ENCODE measurements at places on chromosomes 1 and 21.

GRCh38 chr1:18508084-18508483 is 27.4 kb downstream of the KLHDC7A start:
- no peak for DNase-seq

GRCh38 chr21:45916011-45916840 is 65.3 kb upstream of the COL6A1 start:
- no peak for DNase-seq

- DNase-seq, result no peak
Observed at GRCh38 chr1:36322786-36323635, 434 bp downstream of the EVA1B start.

DNA sequence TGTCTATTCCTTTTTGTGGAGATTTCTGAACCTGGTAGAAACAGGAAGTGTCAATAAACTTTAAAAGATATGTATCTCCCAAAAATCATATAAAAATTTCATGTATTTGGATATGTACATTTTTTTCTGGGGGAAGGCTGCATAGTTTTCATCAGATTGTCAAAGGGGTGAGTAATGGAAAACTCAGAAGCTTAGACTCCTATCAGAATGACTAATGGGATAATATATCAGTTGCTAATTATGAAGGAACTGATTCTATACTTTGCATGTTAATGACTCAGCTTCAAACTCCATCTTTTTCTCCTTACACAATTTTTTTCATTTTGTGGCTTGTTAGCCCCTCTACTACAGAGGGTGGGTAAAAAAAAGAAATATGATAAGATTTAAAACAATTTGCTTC is 55.9 kb downstream of the GON4L start:
- no peak for DNase-seq

DNA sequence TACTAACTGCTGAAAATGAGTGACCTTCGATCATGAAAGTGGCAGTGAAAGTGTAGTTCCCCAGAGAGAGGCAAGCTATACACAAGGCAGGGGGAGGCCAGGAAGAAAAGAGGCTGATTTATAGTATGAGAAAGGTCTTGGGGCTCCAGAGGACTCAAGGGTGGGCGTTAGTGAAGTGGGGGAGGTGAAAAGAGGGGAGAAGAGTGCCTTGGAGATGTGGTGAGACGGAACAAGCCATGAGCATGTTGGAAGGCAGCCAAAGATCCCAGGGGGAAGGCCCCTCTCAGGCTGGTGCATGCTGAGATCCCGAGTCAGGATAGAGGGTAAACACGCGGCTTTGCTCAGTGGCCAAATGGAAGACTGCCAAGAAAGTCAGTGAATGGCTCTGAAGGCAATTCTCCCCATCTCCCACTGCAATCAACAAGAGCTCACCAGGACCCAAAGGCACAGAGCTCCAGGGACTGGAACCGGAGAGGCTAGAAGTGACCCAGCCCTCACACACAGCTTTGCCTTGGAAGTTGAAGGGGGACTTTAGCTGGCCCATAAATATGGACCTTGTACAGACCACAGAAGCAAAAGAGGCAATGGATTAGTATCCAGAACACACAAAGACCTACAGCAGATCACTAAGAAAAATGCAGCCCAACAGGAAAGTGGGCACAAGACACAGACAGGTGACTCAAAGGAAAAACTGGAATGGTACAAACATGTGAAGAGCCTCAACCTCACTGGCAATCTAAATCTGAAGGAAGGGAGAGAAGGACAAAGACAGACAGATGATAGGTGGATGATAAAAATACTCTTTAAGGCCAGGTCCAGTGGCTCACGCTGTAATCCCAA is 49.6 kb downstream of the HSF2BP start:
- no peak for DNase-seq

GRCh38 chr1:203667616-203668015 is 41.0 kb downstream of the ATP2B4 start:
- DNase-seq, result no peak

GRCh38 chr1:206662396-206663092 is 22.2 kb upstream of the MAPKAPK2 start:
- no peak for DNase-seq

- DNase-seq, result no peak
Observed at GRCh38 chr1:7218210-7218832, 433.1 kb downstream of the CAMTA1 start.

DNA sequence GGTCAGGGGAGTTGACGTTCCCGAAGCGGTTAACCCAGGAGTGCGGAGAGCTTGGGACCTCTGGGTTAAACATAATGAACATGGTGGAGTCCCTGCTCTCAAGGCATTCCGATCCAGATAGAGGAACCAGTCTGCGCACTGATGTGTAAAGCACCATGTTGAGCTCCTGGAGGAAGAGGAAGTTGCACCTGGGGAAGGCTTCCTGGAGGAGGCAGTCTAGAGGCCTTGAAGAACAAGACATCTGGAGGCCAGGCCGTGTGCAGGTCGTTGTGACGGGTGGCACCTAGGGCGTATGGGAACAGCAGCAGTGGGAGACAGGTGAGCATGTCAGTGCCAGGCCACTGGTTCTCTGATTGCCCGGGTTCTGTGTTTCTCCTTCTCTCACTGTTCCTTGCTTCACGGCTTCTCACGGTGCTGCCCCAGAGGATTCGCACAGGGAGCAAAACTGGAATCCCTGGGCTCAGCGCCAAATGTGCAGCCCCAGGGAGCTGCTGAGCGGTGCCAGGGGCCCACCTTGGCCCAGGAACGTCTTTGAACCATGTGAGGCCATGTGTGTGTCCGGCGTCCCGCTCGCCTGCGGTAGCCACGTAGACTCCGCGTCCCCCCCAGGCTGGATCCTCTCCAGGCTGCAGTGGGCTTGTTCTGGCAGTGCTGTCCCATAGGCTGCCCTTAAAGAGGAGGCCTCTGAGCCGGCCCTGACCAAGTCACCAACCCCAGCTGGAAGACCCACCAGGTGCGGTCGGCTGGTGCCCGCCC is 122.9 kb upstream of the GALNT2 start:
- DNase-seq, result no peak

DNA sequence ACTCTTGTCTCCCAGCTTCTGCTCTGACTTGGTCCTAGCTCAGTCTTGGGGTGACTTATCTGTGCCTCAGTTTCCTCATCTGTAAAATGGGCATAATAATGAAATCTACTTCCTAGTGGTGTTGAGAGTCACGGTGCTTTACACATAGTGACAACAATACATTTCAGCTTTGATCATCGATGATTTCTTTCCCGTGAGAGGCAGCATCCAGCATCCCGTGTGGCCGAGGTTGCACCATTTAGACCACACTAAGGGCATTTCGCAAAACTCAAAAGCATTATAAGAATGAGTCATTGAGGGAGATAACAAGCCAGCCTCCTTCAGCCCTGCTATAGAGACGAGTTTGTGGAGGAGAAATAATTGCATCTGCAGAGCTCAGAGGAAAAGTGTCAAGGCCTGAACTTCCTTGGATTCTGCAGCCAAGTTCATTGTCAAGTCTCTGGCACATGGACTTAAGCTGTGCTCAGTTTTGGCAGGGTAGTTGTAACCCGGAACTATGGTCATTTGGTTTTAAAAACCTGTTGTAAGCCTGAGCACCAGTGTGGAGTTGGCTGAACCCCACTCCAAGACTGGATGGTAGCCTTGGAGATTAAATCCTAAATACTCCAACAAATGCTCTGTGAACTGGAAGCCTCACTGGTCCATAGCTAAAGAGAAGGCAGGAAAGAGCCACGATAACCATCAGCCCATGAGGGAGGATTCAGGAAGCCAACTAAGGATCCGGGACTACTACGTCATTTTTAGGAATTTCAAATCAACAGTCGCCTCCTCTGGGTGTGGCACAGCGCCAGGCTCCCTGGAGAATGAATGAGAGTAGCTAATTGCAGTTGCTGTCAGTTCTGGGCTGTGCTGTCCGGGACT is 64.2 kb downstream of the TCP10L start:
- DNase-seq, result peak; percentile 95

DNA sequence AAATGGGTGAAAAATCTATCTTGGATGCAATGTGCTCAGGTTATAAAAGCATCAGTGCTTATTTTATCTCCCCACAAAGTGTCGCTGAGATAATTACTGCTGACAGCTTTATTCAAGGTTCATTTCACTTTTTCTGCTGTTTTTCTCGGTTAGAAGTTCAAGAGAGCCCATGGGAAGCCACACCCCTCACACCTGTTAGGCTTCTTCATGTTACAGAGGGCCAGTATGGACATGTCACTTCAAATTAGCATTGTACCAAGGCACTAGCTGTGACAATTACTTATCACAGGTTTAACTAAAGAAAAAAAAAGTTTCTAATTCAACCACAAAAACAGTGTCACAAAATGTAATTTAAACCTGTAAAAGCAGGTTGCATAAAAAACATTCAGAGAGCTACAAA is 187.3 kb upstream of the DMRTA2 start:
- no peak for DNase-seq

- no peak for DNase-seq
Observed at GRCh38 chr1:21322681-21323016, 32.4 kb upstream of the ECE1 start.

DNA sequence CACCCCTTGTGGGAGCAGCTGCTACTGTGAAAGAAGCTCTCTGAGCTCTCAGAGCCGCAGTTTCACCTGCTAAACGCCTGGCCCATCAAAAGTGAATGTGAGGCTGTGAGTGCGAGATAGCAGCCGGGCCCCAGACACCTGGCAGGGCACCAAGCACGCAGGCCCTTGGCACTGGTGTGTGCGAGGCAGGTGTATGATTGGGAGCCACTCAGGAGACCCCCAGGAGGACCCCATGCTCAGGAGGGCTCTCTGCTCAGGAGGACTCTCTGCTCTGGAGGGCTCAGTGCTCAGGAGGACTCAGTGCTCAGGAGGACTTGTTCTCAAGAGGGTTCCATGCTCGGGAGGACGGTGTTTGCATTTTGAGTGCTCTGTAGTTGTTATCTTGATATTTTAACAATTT is 14.3 kb upstream of the ADARB1 start:
- no peak for DNase-seq

GRCh38 chr1:56576880-56577405 is 2.4 kb downstream of the PLPP3 start:
- DNase-seq, result no peak

- DNase-seq, result no peak
Observed at GRCh38 chr1:165634154-165634921, 3.3 kb downstream of the MGST3 start.

DNA sequence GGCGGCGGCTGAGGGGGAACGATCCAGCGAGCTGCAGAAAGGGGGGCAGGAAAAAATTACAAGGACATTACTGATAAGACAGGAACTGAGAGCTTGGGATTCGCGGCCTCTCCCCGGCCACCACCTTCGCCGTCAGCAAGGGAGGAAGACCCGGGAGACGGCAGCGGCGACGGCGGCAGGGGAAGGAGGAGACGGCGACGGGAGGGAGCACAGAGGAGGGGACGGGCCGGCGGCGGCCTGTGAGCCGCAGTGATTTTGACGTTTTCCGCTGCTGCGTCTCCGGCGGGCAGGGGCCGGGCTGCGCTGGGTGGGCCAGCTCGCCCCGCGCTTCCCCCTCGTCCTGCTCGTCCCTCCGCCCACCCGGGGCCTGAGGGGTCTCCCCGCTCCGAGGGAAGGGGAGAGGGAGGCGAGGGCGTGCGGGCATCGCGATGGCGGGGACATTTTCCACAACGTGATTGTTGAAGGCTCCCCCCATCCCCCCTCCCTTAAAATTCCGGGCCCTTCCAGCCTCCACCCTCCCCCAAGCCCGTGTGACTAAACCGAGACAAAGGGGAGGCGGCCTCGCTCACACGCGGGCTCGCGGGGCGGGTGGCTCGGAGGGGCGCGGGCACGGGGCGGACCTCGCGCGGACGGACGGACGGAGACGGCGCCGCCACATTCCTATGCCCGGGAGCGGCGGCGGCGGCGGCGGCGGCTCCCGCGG is 407 bp downstream of the CAMSAP2 start:
- DNase-seq, result peak; percentile 88

DNA sequence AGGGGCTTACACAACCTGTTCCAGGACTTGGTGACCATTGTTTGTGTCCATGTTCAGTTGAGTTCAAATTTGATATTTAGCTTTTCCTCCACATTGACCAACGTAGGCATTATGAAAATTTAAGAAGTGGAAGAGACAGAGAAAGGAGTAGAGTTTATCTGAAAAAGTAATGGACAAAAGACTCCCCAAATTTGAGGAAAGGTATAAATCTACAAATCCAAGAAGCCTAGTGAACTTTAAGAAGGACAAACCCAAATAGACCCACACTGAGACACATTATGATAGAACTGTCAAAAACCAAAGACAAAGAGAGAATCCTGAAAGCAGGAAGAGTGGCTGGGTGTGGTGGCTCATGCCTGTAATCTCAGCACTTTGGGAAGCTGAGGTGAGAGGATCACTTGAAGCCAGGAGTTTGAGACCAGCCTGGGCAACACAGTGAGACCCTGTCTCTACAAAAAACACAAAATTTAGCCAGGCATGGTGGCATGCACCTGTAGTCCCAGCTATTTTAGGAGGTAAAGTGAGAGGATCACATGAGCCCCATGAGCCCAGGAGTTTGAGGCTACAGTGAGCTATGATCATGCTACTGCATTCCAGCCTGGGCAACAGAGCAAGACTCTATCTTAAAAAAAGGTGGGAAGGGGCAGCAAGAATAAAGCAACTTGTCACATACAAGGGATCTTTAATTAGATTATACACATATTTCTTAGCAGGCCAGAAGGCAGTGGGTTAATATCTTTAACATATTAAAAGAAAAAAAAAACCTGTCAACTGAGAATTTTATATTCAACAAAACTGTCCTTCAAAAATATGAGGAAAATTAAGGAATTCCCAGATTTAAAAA is 41.0 kb upstream of the ERO1B start:
- no peak for DNase-seq

DNA sequence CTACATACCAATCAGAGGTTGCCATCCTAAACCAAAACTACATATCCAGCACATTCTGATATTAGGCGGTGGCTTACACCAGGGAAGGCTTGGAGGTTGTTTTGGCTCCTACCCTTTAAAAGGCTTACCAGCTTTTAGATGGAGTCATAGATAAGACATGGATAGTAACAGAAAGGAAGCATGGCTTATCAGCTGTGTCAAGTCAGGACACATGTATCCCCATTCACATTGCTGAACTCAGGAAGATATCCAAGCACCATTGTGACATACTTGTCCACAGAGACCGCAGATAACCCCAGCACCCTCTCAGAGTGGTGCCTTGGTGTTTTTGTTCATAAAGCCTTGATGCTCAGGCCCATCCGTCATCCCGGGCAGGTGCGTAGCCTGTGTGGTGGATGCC is 39.7 kb downstream of the ADARB1 start:
- no peak for DNase-seq

DNA sequence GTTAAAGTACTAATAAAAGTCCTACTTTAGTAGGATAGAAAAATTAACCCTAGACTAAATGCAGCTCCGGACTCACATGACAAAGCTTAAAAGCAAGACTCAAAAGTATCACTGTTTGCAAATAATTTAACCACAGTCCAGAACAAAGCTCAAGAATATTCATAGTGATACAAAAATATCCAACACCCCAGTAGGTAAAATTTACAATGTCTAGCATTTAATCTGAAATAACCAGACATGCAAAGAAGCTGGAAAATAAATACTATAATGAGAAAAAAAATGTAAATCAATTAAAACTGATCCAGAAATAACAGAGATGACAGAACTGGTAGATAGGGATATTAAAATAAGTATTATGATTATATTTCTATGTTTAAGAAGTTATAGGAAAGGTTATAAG is 67.0 kb downstream of the KIAA0319L start:
- no peak for DNase-seq
